ENCODE measurements at places on chromosomes 3 and 15.

- peak; percentile 47 for DNase-seq
Observed at GRCh38 chr15:82531496-82532382, 8.5 kb downstream of the RPS17 start.

DNA sequence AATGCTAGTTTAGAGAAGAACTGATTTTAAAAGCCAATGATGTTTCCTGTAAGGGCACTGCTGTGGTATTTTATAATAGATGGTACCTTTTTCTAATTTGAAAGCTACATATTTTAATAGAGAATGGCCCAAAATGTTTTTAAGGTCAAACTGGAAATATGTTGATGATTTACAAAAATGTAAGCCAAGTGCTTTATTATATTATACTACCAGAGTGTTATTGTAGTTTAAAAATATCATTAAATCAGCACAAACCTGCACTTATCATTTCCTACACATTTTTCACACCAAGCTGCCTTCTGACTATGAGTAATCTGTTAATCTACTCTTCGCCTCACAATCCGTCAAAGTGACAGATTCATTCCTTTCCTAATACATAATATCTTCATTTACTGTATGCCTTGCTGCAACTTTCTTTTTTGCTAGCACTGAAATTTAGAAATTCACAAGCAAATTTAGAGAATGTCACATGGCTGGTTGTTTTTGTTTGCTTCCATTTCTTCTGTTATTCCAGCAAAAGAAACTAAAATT is 126.4 kb upstream of the FAM3D start:
- no peak for DNase-seq

GRCh38 chr15:27238707-27239423 is 267.9 kb downstream of the GABRG3 start:
- DNase-seq = no peak

- DNase-seq = no peak
Observed at GRCh38 chr3:52688266-52688665, 2.4 kb downstream of the GNL3 start.

- DNase-seq = no peak
Observed at GRCh38 chr3:71709908-71710511, 15.2 kb downstream of the EIF4E3 start.

DNA sequence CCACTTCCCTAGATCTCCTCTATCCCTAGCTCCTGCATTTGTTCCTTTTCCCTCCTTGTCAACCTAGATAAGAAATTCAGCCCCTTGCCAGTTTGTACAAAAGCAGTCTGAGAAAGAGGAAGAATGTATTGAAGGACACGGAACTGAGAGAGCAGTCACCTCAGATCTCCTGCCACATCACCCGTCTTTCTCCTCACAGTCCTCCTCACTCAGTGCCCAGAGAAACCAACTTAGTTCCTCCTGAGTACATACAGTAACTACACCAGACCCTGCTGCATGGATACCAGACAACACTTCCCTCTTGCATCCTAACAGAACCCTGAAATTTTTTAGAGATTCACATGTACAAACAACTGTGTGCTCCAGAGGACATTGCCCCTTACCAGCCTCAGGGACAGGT is 563.6 kb upstream of the ADAMTS9 start:
- no peak for DNase-seq

DNA sequence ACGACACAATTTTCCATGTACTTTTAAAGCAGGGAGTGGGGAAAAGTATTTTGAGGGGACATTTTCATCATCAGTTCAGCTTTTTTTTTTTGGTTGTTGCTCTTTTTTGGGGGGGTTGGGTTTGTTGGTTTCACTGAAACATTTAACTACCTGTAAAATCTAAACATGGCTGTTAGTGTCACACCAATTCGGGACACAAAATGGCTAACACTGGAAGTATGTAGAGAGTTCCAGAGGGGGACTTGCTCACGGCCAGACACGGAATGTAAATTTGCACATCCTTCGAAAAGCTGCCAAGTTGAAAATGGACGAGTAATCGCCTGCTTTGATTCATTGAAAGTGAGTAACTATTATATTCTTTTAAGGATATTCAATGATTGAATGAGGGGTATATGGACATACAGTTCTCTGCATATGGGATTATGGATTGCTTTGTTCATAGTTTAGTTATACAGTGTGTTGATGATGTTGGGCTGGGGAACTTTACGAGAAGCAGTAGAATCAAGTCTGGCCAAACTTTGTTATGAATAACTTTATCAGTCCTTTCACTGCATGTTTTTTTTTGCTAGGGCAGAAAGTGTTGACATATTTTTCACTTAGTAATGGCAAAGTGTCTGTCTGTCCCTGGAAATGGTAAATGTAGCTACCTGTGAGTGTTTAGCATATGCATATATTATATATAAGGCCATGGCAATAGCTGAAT is 31.5 kb downstream of the MBNL1 start:
- no peak for DNase-seq

GRCh38 chr3:45486136-45486535 is 97.8 kb downstream of the LARS2 start:
- DNase-seq = no peak

DNA sequence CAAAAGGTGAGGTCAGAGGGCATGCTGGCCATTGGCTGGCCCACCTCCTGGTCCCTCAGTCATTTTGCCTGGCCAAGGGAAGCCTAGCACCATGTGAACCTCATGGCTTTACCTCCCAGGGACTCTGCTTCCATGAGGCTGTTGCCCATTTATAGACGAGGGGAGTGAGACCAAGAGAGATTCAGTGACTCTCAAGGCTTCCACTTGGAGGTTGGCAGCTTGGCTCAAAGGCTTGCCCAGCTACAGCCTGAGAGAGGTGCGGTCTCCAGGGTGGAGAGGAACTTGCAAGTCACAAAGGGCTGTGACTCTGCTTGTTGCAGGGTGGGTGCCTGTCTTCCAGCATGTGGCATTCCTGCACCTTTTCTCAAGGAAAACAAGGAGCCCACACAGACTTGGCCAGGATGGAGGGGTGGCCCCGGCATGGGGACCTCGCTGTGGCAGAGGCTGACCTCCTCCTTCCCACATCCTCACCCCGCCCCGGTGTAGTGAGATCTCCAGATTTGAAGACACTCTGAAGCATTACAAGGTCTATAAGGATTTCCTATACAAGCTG is 24.5 kb downstream of the CFAP100 start:
- DNase-seq = no peak

DNA sequence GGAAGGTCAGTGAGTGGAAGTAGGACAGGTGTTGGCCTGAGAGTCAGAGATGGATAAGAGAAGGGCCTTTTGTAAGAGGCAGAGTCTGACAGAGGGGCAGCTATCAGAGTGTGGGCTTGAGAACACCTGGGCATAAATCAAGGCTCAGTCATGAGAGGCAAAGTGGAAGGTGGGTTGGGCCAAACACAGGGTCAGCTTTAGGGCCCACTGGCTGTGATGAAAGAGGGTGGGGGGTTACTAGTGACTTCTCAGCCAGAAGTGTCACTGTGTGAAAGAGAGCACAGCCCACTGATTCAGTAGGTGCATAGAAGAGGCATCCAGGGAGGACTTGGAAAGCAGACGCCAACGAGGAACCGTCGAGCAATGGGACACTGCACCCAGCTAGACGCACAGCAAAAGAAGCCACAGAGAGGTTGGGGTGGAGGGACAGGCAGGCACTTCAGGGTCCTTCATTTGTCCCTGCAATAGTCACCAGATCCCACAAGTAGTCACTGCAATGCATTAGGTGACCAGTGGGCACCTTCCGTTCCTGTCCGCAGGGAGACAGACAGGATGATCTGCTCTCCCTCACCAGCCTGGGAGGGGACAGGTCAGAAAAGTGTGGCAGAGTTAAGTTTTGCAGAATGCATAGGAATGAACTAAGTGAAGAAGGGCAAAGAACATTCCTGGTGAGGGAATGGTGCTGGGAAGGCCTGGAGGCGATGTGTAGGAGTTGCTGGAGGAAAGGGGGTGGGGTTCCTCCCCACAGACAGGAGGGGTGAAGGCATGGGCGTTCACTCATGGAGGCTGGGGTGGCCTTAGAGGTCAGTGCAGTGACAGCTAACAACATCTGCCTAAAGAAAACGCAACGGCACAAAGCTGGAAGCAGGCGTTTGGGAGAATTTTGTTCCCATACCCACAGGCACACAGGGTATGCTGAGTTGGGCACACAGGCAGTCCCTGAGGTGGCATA is 36.3 kb downstream of the MESD start:
- DNase-seq = no peak

GRCh38 chr15:83561661-83562060 is 92.3 kb upstream of the ADAMTSL3 start:
- DNase-seq = no peak

DNA sequence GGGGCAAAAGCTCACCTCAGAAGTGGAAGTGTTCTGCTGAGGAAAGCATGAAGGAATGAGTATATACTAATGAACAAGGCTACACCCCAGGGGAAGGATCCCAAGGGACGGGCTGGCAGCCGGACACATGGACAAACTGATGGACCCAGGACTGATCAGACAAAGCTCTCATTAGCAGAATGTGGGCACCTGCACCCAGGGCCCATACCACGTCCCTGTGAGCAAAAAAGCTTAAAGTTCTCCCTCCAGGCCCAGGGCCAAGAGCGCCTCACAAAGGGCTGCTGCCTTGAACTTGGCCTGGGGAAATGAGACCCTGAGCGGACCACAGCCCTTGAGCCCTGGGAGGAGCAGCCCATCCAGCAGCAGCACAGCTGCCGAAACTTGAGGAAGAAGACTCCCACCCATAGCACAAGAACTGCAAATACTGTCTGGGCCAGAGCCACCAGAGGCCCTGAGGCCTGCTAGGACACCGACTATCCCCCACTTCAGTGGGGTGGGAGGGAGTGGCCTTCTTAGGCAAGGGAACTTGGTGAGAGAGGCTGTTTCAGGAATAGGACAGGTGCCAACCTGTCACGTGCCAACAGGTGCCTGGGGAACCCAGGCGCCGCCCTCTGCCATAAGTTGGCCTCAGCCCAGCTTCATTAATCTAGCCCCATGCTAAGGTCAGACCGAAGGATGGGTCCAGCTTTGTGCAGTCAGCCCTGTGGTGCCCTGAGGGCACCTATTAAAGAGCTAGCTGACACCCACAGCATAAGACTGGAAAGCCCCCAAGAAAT is 2.3 kb upstream of the GMPPB start:
- DNase-seq = no peak

DNA sequence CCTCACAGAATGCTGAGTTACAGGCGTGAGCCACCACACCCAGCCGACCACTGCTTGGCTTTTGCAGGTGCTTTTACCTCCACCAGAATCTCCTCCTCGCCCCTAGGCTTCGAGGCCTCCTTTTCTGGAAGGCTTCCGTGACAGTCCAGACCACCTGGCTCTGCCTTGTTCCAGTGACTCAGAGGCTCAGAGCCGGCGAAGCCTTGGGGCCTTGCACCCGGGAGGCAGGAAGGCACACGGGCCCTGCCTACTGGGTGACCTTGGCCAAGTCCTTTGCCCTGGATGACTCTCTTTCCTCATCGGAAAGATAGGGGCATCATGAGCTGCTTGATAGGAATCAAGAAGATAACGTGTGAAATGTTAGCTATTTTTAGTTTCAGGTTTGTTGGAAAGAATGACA is 31.3 kb upstream of the FURIN start:
- DNase-seq = no peak

GRCh38 chr15:35934383-35935049 is 388.6 kb upstream of the DPH6 start:
- no peak for DNase-seq

DNA sequence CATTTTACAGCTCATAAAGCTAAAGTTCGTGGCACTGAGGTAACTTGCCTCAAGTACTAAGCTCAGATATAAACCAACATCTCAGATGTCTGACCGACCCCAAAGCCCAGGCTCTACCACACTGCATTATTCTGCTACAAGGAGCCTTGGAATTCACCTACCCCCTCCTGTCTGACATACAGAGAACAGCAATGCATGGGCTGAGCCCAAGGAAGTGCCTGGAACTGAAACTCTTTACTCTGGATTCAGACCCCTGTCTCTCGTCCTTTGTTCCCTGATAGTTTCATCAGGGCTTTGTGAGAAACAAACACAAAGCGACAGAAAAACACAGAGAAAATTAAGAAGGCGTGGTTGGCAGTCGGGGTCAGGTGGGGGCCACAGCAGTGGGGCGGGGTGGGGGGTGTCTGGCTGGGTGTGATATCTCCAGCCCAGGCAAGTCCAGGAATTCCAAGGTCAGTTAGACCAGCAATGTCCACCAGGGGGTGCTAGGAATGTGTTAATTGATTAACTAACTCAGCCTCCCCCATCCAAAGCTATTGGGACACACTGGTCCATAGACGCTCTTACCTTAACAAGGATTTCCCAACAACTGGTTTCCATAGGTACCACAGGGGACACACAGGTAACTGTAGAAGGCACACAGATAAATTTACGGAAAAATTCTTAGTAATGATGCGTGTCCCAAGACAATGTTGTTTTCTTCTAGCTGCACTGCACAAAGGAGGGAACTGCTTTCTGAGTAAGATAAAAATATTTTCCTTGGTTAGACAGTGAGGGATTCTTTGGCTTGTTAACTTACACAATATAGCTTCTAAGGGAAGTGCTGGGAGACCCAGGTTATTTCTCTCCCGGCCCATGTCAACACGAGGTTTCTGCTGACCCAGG is 18.8 kb upstream of the SSUH2 start:
- DNase-seq = peak; percentile 85

GRCh38 chr15:71391421-71392088 is 276.3 kb downstream of the THSD4 start:
- DNase-seq = no peak

DNA sequence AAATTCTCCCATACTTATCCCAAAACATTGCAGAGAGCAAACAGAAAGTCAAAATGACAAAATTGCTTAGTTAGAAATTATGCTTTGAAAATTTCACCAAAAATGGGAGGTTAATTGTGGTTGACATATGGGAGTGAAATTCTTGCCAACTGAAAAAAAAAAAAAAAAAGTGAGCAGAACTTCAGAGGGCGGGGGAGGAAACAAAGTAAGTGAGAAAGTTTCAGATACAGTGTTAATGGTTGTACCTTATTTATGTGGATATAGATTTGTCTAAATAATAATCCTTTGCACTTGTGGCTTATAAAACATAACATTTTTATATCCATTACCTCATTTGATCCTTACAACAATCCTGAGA is 91.5 kb upstream of the RAP2B start:
- no peak for DNase-seq
